ENCODE measurements at places on chromosomes 12 and 14. TPM values are rescaled to one million over a fixed set of nuclear protein-coding genes. Genes with fewer than 3 reads are reported as not detected.
A peak's percentile ranks its signal among the peaks of the same experiment; 100 is the strongest.

Gene CKAP4
- total RNA-seq = 206 TPM

Gene PRH2
- total RNA-seq = not detected

Gene KRT5
- total RNA-seq = 0.23 TPM

Gene GLIPR1L1
- not detected for total RNA-seq

Gene RPL10L
- total RNA-seq = not detected

Gene C14orf39
- total RNA-seq = not detected

Gene ASB8
- 79.9 TPM for total RNA-seq

Gene PPM1H
- 4.0 TPM for total RNA-seq

Gene RDH11
- total RNA-seq = 23.8 TPM

Gene CSRNP2
- total RNA-seq = 7.8 TPM

Gene MYF6
- 0.07 TPM for total RNA-seq

Gene FAIM2
- not detected for total RNA-seq

- DNase-seq = no peak
These were observed 246.0 kb upstream of the DAAM1 start for GRCh38 chr14:58942516-58942915.

GRCh38 chr14:103840014-103840413 lies 7.4 kb downstream of the PPP1R13B start:
- DNase-seq = no peak

- no peak for DNase-seq
These were observed 6.8 kb upstream of the NUDT4 start for GRCh38 chr12:93370947-93371346.

GRCh38 chr12:102992297-102992696 lies 34.8 kb downstream of the ASCL1 start:
- DNase-seq = no peak

DNA sequence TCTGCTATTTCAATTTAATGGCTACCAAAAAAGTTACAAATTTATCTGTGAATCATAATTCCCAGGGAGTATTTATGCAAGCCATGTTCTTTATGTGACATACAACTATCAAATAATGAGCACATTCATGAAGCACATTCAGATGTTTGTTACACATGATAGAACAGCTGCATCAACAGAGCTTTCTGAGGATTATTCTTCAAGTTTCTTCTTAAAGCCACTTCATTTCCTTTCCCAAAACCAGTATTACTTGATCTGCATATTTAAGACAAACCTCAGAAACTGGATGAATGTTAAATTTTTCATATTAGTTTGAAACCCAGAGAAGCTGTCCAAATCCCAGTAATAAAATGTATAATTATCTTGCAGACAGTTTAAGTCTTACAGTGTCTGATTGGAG lies 73.6 kb upstream of the SOX5 start:
- no peak for DNase-seq

DNA sequence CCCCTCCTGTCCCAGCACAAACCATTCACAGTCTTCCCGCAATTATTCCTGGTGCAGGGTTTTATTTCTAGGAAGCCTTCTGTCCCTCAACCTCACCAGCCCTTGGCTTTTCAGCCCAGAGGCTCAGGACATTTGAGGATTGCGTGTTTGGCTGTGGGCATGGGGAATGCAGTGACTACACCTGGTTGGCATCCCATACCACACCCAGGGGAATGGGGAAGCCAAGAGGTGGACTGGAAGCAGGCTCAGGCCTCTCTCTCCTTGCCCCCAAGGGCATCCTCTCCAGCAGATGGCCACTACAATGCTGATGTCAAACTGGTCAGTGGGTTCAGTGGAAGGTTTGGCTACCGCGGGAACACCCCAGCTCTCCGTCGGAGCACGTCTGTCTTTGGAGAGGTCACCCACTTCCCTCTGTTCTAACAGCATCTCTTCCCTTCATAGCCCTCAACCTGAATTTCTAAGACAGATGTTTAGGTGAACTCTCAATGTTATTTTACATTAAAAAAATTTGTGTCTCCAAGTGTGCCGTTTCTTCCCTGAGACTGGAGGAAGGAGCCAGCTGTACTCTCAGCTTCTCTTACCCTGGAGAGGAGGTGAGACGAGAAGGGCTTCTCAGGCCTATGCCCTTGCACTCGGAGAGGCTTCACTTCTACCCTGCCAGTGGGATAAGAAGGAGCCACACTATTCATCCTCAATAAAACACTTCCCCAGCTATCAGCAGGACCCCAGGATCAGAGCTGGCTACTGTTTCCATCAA lies 35.5 kb downstream of the DCAF4 start:
- peak; percentile 28 for DNase-seq

DNA sequence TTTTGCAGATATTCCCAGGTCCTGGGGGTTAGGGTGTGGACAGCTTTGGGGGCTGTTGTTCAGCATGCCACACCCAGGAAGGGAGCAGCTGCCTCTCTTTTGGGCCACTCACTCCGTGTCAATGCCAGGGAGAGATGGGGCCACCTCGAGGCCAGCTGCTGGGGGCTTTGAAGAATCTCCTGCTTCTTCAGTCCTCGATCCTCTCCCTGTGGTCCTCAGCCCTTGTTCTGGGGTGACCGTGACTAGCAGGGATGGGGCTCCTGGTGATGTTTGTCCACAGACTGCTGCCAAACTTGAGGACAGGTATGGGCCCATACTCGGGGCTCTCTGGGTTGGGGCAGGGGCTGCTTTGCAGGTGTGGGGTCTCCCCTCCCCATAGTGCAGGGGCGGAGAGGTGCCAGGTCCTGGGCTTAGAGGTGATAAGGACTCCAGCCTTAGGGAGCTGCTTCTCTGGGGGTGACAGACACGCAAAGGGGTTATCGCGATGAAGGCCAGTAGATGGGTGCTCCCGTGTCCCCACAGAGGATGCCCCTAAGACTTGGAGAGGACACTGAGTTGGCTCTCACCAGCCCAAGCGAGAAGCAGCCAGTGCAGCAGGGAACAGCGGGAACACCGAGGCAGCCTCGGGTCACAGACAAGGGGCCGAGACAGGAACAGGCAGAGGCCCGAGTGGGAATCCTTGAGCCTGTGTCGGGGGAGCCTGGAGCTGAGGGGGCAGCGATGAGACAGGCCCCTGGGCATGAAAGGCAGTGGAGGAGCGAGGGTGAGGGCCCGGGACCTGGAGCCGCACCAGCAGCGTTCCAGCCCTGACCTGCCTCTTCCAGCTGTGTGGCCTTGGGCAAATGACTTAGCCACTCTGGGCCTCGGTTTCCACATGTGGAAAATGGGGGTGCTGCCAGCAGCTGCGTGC lies 11.1 kb downstream of the RFLNA start:
- no peak for DNase-seq

- DNase-seq = peak; percentile 70
These were observed 58.8 kb upstream of the GPR68 start for GRCh38 chr14:91303091-91303923.

GRCh38 chr12:1510056-1510812 lies 84.1 kb downstream of the FBXL14 start:
- DNase-seq = no peak

DNA sequence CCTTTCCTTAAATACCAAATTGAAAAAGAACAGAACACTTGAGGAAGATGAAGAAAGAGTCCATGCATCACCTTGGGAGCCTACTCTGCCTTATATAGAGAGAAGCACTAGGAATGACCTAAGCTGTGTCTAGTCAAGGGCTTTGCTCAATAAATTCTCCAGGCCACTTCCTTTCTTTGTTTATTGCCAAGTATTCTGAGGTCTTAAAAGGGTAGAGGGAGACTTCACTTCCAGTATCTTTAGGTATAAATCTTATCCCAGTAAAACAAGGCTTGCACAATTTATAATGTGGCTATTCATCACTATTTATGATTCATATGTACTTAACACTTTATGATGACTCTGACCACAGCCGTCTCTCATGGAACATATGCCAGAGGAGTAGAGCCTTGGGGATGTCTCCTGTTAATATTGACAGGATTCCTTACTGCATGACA lies 85.1 kb upstream of the ARHGAP5 start:
- peak; percentile 7 for DNase-seq

DNA sequence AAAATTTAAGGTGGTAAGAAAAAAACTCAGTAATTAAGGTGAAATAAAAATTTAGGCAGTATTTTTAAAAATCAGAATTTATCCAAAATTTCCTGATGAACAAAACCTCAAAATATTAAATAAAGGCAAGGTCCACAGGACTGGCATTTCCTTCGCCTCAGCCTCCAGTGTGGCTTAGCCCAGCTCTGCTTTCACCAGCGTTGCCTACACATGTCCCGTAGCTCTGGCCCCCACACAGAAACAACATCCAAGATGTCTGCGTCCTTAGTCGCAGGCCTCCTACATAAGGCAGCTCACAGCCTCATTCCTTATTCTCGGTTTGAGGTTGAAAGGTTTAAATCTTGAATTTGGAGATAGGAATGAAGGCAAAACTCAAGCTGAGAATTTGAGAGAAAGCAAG lies 274.3 kb downstream of the SYT1 start:
- no peak for DNase-seq
